ENCODE measurements at places on chromosomes 12 and 14. TPM values are rescaled to one million over a fixed set of nuclear protein-coding genes. Genes with fewer than 3 reads are reported as not detected.
A peak's percentile ranks its signal among the peaks of the same experiment; 100 is the strongest.

GRCh38 chr12:6630736-6631135 lies 5.0 kb downstream of the LPAR5 start:
- no peaks in the 10 kb centered on the region for H3K36me3 ChIP-seq
- H3K27me3 ChIP-seq, result no peaks in the 10 kb centered on the region
- DNase-seq, result no peak
- H3K27ac ChIP-seq, result no peak overlapping the region

- no peak for DNase-seq
- peaks cover 22% of the 10 kb centered on the region for H3K4me1 ChIP-seq
- H3K27me3 ChIP-seq, result no peaks in the 10 kb centered on the region
- no peaks in the 10 kb centered on the region for H3K36me3 ChIP-seq
- peak overlapping the region; percentile 84 for H3K4me3 ChIP-seq
- no peak overlapping the region for H3K27ac ChIP-seq
Observed at GRCh38 chr12:50057896-50058670, 687 bp downstream of the ASIC1 start.

SLC7A8 gene
- 28.0 TPM for total RNA-seq

DNA sequence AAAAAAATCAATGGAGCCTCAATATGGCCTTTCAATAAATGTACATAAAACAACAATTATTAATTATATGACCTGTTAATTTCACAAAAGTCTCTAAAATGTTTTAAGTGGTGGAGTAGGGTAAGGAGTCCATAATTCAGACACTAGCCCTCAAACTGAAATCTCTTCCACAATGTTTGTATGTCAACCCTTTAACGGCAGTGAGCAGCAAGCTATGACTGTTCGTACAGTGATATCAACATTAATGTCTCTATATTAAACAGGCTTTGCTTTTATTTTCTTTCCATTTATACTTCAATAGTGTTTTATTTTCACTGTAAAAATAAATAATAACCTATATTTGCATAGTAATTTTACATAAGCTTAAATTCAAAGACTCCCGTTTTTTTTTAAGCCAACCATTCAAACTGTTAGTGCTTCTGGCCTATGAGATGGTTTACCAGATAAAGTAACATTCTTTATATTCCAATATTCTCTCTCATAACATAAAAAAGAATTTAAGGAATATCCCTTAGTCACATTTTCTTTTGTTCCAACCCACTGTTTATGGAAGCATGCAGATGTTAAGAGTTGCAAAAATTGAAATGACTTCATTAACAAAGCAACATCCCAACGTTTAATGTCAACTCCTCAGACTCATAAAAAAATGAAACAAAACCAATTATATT lies 2.3 kb downstream of the CDK17 start:
- H3K4me1 ChIP-seq, result peaks cover 37% of the 10 kb centered on the region
- H3K4me3 ChIP-seq, result peak overlapping the region; percentile 91
- H3K27ac ChIP-seq, result peak overlapping the region; percentile 97
- no peaks in the 10 kb centered on the region for H3K27me3 ChIP-seq
- no peak for DNase-seq
- H3K36me3 ChIP-seq, result no peaks in the 10 kb centered on the region

DNA sequence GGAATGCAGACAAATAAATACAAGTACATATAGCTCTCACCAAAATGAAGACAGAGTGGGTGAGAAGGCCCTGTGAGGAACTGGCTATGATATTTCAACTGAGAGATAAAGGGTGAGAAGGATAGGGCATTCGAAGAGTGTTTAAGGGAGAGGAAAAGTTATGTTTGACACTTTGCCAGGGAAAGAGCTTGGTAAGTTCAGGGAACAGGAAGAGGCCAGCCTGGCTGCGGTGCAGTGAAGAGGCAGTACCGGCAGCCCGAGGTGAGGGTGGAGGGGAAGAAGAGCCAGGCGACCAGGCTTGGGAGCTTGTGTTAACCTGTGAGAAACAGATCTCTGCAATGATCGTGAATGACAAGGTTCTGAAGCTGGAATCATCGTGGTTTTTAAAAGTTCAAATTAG lies 84.7 kb upstream of the RFX4 start:
- H3K27me3 ChIP-seq, result no peaks in the 10 kb centered on the region
- no peak overlapping the region for H3K27ac ChIP-seq
- H3K36me3 ChIP-seq, result peaks cover 19% of the 10 kb centered on the region
- H3K4me1 ChIP-seq, result no peaks in the 10 kb centered on the region
- H3K4me3 ChIP-seq, result no peak overlapping the region

- no peak for DNase-seq
- no peak overlapping the region for H3K4me3 ChIP-seq
- H3K36me3 ChIP-seq, result no peaks in the 10 kb centered on the region
- no peak overlapping the region for H3K27ac ChIP-seq
- no peaks in the 10 kb centered on the region for H3K27me3 ChIP-seq
Observed at GRCh38 chr14:90658541-90658967, 157.7 kb downstream of the TTC7B start.
